ENCODE measurements at places on chromosomes 4 and X.

- no peak for DNase-seq
Measured at GRCh38 chr4:112296949-112297880, at the start of gene ALPK1. TSS of gene ALPK1 (plus strand) at chr4:112297369.

DNA sequence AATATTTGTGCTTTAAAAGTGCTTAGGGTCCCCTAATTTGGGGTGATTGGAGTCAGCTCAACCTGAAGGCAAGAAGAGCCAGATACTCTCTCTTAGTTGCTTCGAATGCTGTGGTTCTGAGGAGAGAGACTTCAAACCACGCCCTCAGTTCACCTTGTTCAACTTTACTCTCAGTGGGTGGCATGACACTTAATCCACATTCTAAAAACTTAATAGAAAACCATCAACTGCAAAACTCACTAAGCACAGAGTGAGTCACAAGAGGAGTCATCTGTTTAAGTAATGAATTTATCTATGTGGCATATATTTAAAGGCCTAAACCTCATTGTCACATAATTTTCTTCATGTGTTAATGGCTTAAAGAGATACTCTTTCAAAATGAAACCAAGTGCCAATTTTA is 99.5 kb upstream of the SLC4A4 start:
- DNase-seq: no peak

DNA sequence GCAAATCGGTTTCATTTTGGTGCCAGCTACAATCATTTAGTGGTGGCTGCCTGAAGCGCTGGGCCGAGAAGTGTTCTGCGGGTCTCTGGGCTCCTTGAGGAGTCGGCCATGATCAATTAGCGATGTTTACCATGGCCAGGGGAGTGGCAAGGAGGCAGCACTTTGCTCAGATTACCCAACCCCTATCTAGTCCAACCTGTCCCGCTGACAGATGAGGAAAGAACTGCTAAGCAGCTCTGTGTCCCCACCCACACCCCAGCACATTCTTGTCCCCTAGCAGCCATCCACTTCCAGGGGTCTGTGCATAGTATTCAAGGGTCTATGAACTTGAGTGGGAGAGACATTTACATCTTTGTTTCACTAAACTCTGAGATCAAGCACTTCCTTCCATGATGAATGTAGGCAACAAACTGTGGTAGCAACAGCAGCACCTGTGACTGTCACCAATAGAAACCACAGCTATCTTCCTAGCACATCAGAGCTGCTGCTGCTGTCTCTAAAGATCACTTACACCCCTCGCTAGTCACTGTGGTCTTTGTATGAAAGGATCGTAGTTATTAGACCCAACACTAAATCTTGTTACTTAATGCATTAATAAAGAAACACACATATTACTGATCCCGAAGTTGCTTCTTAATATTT is 331.6 kb downstream of the BCOR start:
- DNase-seq: no peak

- DNase-seq: no peak
Measured at GRCh38 chrX:12758291-12758690, 32.9 kb upstream of the PRPS2 start.
